ENCODE measurements at places on chromosomes 5 and 9.
A peak's percentile ranks its signal among the peaks of the same experiment; 100 is the strongest.

- DNase-seq, result no peak
Measured at GRCh38 chr9:136582977-136583735, 37.3 kb upstream of the NOTCH1 start.

DNA sequence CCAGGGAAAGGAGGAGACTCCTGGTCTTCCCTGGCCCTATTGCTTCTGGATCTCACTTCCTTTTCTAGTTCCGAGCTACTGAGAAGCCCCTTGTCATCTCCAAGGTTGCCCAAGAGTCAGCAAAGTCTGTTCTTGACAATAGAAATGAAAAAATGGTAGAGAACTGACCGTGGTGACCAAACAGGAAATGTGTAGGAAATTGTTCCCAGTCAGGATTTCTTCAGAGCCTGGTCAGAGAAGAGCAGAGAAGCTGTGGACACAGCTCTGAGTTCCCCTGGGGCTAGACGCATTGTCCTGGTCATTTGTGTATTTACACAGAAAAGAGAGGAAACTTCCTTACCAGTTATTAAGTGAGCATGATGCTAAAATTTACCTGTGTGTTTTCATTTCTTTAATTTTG is 35.6 kb downstream of the S1PR3 start:
- no peak for DNase-seq

DNA sequence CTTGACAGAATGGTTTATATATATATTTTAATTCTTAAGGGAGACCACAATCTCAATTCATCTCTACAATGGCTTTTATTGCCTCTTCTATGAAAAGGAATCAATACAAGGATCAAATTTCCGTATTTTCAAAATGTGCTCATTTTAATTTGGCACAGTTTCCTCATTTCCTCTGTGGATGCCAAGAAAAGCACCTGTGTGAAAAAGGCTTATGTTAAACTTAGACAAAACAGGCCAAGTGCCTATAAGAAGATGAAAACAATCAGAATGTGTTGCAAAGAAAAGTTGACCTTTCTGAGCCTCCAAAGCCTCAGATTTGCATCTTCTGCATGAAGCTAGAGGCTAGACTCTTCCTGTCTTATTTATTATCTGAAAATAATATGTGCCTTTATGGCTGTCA is 173.7 kb upstream of the SLC12A2 start:
- peak; percentile 21 for DNase-seq

DNA sequence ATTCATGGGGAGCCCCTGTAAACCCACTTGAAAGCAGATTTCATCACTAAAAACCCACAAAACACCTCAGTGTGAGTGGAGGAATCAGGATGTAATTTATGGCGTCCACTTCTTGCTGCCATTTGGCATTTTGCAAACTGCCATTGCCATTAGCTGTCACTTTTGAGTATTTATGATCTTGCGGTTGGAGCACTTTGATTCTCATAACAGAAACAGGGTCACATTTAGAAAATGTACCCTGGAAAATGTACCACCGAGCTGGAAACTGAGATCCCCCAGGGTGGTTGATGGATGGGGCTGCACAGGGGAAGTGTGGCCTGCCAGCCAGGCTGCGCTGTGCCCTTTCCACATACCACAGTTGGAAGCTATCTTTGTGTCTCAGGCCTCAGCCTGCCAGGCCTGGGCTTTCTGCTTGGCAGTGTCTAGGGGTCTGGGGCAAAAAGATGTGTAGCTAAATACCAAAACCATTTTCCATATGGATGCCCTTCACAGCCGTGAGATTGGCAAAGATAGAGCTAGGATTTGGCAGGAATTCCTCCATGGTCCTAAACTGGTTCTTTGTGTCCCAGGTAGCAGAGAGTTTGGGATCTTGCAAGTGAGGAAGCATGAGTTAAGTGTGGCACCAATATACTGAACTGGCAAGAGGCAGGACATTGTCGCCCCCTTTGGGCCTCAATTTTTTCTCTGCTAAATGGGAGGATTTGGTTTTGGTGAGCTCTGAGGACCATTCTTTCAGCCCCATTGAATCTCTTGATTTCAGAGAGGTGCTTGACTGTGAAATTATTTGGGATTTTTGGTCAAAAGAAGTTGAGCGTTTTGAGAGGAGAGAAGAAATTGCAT is 46.2 kb downstream of the GALNT10 start:
- DNase-seq, result no peak

GRCh38 chr5:10172247-10172646 is 77.4 kb downstream of the ATPSCKMT start:
- DNase-seq, result no peak

- no peak for DNase-seq
Measured at GRCh38 chr5:133230823-133231578, 179.2 kb downstream of the HSPA4 start.

- DNase-seq, result no peak
Measured at GRCh38 chr9:133475292-133476012, 3.4 kb downstream of the SLC2A6 start.

DNA sequence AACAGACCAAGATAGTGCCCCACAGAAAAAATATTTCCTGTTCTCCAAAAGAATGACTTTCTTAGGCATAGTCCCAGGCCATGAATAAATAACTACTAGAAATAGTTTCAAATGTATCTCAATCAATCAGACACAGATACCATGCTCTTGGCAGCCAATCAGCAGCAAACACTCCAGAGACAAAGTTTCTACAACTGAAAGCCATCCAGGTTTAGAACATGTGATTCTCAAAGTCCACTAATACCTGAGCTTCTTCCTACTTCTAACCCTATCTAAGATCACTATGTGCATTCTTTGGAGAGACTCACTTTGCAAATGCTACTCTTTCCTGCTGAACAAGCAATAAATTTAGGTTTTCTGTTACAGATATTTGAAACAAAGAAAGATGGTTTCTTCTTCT is 425.8 kb upstream of the GRIN3A start:
- DNase-seq, result no peak

GRCh38 chr9:31606678-31607077 is 777.8 kb upstream of the ACO1 start:
- DNase-seq, result no peak

DNA sequence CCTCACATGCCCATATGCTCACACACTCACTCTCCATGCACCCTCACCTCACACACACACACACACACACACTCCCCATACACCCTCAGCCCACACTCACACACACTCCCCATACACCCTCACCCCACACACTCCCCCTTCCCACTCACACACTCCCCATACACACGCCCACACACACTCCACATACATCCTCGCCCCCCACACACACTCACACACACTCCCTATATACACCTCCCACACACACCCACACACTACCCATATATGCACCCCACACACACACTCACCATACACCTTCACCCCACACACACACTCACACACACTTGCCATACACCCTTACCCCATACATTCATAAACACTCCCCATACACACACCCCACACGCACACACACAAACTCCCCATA is 550.7 kb upstream of the DAP start:
- no peak for DNase-seq

- DNase-seq, result no peak
Measured at GRCh38 chr5:154654486-154655371, 100.4 kb upstream of the LARP1 start.

DNA sequence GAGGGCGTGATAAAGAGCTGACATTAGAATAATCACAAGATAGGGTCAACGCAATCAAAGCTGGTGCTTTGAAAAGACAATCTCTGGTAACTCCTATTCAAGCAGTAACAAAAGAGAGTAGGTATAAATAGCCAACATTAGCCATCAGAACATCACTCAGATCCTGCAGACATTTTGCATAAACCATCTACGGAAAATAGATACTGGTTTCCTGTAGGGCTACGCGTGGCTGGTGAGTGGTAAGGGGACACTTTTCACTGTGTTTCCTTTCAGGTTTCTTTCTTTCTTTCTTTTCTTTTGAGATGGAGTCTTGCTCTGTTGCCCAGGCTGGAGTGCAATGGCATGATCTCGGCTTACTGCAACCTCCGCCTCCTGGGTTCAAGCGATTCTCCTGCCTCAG is 22.3 kb downstream of the TTF1 start:
- DNase-seq, result no peak

DNA sequence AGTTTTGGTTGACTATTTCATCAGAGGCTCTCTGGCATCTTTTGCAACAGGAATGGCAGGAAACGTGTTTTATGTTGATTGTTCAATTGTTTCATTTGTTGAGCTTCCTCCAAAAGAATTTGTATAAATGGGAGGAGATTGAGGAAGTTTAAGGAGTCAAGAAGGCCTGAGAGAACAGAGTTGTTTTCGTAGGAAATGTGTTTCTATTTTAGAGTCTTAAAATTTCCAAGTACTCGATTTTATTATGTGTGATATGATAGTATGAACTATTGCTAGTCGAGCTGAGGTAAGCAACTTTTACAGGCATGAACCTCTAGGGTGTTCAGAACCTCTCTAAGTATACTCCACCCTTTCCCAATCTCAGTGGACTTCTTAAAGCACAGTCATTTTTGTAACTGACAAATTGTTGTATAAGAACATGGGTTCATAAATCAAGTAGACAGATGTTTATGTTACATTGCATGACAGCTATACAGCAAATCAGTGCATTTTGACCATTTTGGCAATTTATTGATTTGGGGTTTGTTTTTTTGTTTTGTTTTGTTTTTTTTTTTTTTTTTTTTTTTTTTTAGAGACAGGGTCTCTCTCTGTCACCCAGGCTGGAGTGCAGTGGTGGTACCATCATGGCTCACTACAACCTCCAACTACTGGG is 47.4 kb downstream of the POLK start:
- DNase-seq, result no peak

- DNase-seq, result peak; percentile 28
Measured at GRCh38 chr9:130461218-130461630, 16.5 kb downstream of the ASS1 start.

GRCh38 chr5:5165541-5166002 is 25.4 kb downstream of the ADAMTS16 start:
- DNase-seq, result no peak

- no peak for DNase-seq
Measured at GRCh38 chr9:784202-784601, 57.3 kb upstream of the DMRT1 start.
